Umbilical cord (tissue), 2 donors: ENCODE measurements at places on chromosomes 2 and 18. TPM values are rescaled to one million over a fixed set of nuclear protein-coding genes. Genes with fewer than 3 reads are reported as not detected.

KYNU gene
- 4.3 TPM for total RNA-seq

RUFY4 gene
- 13.7 TPM for total RNA-seq

NDC80 gene
- 6.3 TPM for total RNA-seq

TDRD15 gene
- 5.3 TPM for total RNA-seq

SLC11A1 gene
- 32.5 TPM for total RNA-seq
